ENCODE measurements at places on chromosomes 4 and X.
A peak's percentile ranks its signal among the peaks of the same experiment; 100 is the strongest.

DNA sequence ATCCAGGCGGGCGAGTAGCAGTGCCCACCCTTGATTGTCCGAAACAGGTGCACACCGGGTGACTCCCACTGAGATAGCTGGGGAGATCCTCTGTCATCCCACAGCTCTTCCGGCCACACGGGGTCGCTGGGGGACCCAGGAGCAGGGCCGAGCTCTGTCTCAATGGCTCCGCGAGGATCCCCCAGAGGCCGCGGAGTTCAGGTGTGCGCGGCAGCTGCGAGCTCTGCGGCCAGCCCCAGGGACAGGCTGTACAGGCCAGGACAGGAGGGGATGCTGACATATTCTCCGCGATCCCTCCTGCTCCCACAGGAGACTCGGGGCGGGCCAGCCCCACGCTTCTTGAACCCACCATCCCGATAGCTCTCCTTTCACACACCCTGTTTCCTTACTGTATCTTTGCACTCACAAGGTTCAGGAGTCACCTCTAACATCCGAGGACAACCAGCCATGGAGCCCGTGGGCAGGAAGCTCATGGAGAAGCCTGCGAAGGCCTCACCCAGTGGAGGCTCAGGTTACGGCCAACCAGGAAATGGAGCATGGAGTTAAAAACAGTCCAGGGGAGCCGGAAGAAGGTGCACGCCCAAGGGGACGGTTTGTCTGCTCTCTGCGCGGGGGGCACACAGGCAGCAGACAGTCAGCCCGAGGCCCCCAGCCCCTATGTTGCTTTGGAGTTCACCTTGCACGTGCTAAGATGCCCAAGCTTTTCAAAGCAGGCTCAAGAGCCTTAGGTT, 77.9 kb upstream of the AMELX start:
- no peak for DNase-seq

DNA sequence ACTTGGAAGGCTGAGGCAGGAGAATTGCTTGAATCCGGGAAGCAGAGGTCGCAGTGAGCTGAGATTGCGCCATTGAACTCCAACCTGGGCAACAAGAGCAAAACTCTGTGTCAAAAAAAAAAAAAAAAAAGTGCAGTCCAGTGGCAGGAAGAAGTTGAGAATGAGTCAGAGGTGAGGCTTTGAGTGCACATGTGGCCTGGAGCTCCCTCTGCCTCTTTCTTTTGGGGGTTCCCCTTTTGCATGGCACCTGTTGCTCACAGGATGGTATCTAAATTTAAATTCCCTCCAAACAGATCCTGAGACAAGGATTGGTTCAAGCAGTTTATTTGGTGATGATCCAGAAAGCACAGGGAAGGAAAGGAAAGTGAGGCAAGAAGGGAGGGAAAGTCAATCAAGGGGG, 151.4 kb upstream of the STX18 start:
- no peak for DNase-seq

DNA sequence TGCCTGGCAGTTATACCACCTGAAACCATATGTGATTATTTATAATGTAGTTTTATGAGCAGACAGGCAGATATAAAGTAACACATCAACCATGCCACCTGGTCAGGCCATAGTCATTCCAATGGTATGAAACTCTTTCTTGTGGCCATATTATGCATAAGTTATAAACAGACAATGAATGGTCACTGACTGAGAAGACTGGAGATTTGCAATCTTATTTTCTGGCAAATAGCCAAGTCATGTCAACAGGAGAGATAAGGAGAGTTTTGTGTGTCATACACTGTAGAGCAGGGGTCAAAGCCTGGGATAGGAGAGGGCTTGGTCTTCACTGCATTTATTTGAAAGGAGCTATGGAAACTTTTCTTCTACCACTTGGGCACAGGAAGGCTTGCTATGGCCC, 29.5 kb downstream of the SORBS2 start:
- no peak for DNase-seq

DNA sequence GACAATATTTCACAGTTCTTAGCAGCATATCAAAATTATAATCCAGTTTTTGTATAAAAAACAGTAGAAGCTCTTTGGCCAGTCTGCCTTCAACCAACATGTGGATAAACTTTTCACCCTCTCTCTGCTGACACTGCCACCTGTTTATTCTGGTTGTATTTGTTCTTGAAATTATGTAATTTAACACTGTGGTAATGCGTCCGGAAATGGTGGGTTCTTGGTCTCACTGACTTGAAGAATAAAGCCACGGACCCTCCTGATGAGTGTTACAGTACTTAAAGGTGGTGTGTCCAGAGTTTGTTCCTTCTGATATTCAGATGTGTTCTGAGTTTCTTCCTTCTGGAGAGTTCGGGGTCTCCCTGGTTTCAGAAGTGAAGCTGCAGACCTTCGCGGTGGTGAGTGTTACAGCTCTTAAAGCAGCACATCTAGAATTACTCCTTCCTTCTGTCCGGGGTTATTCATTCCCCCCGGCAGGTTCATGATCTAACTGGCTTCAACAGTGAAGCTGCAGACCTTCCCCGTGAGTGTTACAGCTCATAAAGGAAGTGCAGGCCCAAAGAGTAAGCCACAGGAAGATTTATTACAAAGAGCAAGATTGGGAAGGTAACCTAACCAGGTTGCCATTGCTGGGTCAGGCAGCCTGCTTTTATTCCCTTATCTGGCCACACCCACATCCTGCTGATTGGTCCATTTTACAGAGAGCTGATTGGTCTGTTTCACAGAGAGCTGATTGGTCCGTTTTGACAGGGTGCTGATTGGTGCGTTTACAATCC, 15.7 kb downstream of the FAM184B start:
- no peak for DNase-seq

- DNase-seq: peak; percentile 80
These were observed at the start of gene SCML1 for GRCh38 chrX:17736856-17737709. Gene SCML1 (plus strand): TSS chrX:17737493. CDS start chrX:17744187, 6,694 bp downstream.

DNA sequence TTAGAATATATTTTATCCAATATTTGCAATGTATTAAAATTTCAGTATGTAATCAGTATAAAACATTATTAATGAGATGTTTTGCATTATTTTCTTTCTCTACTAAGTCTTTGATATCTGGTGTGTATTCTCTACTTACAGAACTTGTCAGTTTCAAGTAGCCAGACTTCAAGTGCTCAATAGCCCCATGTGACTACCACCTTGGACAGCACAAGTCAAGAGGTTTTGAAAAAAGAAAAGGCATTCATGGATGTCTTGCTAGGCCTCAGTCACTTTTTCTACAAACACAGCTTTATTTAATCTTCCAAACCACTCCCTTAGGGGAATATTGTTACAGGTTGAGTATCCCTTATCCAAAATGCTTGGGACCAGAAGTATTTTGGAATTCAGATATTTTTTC, 189.4 kb downstream of the QDPR start:
- DNase-seq: no peak

GRCh38 chr4:5203309-5203992, 152.2 kb downstream of the STK32B start:
- no peak for DNase-seq

- DNase-seq: no peak
These were observed 197.2 kb upstream of the CNKSR2 start for GRCh38 chrX:21176921-21177571.

DNA sequence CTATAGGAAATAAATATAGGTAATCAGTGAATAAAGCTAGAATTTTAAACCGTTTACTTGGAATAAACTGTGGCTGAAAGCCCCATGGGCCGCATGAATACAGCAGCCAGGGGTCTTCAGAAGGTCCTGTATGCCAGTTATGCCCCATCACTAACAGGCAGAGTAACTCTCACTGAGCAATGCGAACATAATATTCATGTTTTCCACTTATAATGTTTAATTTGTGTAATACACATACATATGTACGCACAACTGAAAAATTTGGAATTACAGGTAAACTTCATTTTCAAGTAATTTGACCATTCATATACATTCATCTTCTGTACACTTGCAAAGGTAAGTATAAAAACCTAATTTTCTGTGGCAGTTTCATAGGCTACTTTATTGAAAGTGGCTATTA, 526.2 kb upstream of the ATOH1 start:
- no peak for DNase-seq

DNA sequence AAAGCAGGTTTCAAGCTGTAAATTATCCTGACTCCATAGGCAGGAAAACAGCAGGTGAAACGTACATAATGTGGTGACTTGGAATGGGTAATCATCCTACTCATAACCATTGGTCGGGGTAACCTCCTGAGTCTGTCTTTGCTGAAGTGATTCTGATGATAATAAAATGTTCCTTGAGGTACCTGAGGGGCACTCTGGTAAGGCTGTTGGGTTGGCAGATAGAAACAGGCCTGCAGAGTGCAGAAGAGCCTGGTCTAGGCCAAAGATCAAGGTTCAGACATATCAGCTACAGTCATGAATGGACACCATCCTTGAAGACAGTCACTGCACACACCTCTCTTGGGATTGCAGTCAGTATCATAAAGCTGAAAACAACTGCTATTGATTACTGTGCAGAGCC, 174.7 kb upstream of the RPL34 start:
- DNase-seq: no peak

DNA sequence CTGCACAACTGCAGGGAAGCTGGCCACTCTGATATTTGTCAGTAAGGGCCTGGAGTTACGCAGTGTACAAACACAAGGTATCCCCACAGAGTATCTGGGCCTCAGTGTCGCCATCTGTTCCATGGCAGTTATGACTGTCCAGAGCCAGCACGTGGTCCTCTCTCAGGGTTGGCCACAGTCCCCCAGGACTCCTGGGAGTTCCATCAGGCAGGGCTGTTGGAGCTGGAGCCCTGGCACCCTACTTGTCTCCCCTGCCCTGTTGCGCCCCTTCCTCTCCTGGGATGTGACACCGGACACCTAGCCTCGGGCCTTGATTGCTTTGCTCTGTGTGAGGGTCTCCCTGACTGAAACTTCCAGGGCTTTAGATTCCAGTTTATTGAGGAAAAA, 8.4 kb downstream of the HTRA3 start:
- DNase-seq: no peak

DNA sequence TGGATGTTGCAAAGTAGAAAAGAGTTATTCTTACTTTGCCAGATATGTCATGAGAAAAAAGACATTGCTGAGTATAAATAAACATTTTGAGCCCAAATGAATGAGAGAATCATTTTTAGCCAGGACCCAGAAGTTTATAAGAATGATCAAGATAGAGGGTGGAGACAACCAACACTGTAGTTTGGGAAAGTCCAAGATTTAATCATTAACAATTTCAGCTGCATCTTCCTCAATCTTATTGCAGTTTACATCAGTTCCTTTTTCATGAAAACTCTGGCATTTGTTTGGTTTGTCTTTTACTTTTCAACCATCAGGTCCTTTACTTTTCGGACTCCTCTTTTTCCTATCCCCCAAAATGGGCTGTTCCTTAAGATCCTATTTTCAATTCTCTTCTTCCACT, 645.9 kb downstream of the ANKRD50 start:
- no peak for DNase-seq

DNA sequence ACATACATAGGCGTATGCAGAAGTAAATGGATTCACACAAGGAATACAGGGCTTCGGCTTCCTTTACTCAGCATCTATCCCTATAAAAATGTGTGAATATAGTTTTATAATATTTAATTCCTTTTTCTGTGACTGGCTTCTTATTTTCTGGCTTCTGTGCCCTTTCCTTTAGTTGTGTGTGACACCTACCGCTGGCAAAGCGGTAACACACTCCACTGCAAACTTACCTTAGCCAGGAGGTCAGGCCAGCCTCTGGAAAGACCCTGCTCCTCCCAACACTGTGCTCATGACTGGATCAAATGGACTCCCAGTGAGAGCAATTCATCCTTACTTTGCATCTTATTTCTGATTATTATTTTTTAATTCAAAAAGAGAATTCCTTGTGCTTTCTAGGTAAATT, 244.2 kb downstream of the ANK2 start:
- no peak for DNase-seq

GRCh38 chrX:23908219-23909004, 606 bp downstream of the CXorf58 start:
- DNase-seq: no peak

GRCh38 chr4:34619531-34620162, 1624.7 kb downstream of the ARAP2 start:
- DNase-seq: no peak

- no peak for DNase-seq
These were observed 245.0 kb downstream of the EVC2 start for GRCh38 chr4:5463361-5463760.

- DNase-seq: peak; percentile 7
These were observed 108.0 kb downstream of the ITM2A start for GRCh38 chrX:79259073-79259689.

DNA sequence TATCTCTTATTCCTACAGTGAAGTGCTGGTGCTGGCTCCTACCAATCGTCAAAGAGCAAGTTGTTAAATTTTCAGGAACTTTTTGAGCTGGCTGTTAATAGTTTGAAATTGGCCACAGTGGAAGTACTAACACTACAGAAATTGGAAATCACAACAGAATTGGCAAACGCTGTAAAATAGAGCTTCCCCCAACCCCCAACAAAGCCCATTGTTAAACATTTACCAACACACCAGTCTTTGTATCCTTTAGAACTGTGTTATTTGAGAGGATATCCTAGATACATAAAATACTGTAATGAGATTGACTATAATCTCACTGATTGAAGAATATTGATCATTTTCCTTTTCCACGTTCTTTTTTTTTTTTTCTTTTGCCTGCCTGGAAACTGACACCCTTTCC, 37.4 kb downstream of the FAM241A start:
- DNase-seq: no peak
